ENCODE measurements at places on chromosomes 6 and 20.

DNA sequence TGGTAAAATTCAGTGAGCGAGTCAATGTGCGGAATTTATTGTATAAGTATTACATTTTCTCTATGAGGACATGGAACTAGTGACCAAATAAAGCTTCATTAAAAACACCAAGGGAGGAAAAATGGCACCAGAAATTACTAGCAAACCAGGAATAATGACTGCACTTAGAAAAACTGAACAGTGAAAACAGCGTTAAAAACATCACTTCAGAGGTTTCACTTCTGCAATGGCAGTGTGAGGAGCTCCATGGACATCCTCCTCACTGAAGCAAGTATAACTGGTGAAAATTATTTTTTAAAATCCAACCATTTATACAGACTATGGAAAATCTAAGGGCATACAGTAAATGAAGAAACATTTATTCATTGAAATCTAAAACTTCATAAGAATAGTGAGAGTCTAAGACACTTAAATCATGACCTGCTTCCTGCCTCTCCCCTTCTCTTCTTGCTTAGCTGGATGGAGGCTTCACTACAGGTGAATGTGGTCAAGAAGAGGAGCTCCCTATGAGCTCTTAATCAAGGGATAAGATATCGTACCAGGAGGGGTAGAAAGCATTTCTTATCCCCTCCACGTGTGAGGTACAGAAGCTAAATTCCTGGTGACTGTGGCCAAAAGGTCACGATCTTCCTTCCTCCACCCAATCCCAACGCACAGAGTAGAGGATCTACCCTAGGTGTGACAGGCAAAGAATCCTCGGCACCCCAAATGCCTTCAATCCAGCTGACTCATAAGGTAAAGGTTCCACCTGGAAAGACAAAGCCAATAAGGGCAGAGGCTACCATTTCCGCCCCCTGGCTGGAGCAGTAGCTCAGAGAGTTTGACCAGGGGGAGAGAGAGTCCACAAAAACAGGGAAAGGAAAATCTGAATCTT is 12.3 kb upstream of the ASF1A start:
- no peak for DNase-seq

DNA sequence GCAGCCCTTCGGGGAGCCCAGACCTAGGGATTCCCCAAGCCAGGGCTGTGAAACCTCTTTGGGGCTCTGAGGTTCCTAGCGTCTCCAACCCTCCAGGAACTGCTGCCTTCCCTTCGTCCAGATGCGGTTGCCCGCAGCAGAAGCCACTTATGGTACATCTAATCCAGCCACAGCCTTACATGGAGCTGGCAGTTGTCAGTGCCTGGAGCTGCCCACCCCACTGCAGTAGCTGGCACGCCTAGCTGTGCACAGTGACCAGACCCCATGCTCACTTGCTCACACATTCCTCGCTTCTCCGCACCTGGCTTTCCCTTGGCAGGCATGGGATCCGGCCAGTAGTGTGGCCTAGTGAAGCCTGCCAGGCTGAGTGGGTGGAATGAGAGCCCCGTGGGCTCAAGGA is 547.6 kb downstream of the TBC1D32 start:
- DNase-seq = no peak

DNA sequence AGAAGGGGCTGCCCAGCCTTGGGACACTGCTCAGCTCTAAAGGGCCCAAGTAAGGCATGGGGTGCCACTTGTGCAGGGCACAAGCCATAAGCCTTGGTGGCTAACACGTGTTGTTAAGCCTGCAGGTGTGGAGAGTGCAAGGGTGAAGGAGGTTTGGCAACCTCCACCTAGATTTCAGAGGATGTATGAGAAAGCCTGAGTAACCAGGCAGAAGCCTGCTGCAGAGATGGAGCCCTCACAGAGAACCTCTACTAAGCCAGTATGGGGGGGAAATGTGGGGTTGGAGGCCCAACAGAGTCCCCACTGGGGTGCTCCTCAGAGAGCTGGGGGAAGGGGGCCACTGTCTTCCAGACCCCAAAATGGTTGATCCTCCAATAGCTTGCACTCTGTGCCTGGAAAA is 32.6 kb downstream of the SERINC1 start:
- DNase-seq = no peak

DNA sequence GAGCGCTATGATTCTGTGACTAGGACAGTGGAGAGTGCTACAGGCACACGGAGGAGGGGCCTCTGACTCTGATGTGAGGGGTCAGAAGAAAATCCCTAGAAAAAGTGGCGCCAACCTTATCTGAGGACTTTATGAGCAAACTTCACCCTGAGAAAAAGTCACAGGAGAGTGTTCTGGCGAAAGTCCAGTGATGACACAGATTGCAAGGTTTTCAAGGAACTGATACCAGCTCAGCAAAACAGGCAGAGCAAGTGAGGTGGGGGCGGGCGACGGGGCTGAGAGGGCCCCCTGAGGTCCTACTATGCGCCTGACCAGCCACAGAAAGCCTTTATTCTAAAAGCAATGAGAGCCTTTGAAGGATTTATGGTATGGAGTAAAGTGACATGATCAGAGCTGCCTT is 73.3 kb downstream of the SLC22A23 start:
- no peak for DNase-seq

DNA sequence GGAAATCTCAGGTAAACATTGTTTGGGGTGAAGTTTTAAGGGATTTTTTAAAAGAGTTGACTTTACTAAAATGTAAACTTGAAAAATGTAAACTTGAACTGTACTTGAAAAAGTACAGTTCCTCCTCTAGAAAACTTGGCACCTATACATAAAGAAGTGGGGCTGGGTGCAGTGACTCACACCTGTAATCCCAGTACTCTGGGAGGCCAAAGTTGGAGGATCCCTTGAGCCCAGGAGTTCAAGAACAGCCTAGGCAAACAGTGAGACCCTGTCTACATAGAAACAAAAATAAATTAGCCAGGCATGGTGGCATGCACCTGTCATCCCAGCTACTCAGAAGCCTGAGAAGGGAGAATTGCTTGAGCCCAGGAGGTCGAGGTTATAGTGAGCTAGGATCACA is 7.2 kb downstream of the BTBD9 start:
- no peak for DNase-seq

DNA sequence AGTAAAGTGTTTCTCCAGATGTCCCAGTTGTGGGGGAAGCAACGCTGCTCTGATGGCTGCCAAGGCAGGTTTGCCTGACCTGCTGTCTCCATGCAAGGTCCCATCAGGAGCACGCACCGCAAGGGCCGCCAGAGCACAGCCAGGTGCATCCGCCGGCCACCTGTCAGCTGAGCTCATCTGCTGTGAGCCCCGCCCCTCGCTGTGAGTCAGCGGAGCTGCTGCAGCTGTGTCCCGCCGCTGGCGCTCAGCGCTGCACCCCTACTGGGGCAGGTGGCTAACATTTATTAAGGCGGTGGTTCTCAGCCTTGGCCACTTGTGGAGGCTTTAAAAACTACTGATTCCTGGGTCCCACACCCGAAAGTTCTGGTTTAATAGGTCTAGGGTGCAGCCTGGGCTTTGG is 225.7 kb downstream of the UST start:
- peak; percentile 40 for DNase-seq

DNA sequence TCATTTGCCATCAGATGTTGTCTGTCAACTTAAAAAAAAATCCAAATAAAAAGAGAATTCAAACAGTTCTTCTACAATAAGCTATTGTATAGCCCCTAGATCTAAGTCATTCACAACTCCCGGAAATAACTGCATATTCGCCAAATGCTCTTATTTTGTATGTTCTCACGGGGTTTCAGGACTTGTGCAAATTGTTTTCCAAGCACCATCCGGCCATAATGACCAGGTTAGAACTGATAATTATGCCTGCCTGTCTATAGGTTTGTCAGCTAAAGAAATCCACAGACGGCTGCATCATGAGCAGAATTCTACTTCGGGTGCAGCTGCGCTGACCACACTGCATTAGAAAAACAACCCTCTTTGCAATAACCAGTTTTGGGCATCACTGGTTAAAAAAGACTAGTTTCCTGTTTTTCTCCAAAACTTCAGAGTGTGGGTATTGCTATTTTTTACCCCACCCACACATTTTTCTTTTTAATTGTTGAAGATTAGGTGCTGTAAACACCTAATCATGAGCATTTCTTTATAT is 87.7 kb downstream of the HIVEP2 start:
- no peak for DNase-seq

DNA sequence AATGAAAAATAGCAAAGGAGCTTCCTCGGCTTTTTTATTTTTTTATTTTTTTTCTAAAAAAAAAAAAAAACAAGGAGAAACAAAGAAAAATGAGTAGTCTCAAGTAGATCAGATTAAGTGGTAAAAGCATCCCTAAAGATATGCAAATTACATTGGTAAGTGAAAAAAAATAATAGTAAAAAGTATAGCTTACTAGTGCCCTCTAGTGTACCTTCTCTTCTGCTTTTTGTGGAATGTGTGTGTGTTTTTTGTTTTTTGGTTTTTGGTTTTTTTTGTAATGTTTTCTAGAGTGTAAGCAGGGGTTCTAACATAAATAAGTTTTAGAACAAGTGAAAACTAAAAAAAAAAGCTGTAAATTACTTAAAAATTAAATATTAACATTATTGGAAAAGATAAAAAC is 1062.0 kb downstream of the HACE1 start:
- DNase-seq = no peak

- no peak for DNase-seq
These were observed 7.9 kb upstream of the SDCBP2 start for GRCh38 chr20:1336699-1337367.

GRCh38 chr20:4766631-4767030 is 44.9 kb downstream of the PRND start:
- no peak for DNase-seq

DNA sequence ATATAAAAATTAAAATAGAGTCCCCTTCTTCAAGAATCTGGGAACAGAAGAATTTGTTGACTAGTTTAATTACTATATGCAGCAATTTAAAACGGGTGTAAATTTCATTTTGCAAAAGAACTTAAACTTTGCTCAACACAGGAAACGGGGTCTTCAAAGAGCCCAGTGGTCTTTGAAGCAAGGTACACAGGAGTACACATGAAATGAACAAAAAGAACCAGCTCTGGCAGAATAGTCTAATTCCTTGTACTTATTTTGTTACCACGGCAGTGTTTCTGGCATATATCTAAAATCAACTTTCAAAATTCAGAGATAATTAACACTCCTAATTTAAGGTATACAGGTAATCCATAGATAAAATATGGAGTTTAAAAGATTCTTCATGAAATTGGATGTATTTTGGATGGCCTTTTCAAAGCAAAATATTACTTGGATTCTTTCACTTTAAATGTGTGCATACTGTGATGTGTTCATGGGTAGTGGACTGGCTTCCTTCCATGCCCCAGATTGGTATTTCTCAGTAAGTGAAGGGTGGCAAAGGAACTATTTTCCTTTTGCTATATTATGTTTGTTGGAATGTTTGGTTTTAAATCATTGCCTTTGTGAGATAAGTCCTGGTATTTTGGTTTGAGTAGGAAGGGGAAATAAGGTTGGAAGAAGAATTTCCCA is 96.8 kb upstream of the THEMIS start:
- DNase-seq = no peak

- DNase-seq = peak; percentile 63
These were observed 117.8 kb downstream of the RTN4IP1 start for GRCh38 chr6:106511288-106512047.

GRCh38 chr20:53923566-53924369 is 146.6 kb downstream of the BCAS1 start:
- DNase-seq = no peak

GRCh38 chr6:53282741-53283140 is 66.0 kb downstream of the ELOVL5 start:
- DNase-seq = no peak

DNA sequence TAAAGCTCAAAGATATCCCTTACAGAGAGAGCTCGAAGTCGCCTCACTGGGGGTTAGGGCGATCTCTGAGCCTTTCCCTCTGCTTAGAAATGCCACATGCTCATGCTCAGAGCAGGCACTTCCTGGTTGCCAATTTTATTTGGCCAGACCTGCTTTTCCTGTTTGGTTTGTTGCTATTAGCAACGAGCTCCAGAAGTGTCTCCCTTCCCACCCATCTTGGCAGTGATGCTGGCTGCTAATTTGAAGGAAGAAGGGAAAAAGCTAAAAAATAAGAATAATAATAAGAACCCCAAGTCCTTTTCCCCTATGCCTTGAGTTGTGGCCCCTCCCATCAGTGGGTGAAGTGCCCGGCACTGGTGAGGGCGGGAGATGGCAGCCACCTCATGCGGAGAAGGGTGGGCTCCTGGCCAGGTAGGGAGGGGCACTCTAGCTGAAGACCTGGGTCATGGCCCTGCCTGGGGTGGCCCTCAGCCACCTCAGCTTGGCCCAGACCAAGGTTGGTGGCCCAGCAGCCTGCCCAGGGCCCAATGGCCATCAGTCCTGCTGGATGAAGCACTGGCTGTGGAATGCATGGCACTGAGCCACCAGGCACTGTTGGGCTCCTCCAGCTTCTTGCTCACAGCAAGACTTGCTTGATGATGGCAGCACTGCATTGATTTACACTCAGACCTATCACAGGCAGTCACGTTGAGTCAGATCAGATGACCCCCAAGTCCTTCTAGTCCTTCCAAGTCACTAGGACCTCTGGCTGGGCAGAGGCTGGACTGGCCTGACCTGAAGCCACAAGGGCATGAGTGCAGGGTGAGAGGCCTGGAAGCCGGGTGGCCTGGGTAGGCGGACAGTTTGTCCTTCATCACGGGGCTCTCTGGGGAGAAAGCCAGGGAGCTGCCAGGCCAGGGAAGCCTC is 79.0 kb downstream of the SYNJ2 start:
- no peak for DNase-seq

DNA sequence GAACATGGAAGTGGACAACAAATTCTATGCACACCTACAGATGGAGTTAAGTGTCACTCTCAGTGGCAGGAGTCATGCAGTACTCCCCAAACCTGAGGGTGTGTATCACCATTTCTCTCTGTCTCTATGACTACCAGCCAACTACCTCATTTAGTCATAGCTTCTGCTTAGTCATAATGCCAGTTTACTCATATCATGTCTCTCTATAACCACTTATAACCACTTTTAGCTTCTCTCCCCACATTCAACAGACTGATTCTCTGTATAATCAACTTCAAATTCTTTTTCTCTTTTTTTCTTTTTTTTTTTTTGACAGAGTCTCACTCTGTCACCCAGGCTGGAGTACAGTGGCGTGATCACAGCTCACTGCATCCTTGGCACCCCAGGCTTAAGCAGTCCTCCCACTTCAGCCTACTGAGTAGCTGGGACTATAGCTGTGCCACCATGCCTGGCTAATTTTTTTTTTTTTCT is 13.8 kb upstream of the GTF3C6 start:
- peak; percentile 32 for DNase-seq

DNA sequence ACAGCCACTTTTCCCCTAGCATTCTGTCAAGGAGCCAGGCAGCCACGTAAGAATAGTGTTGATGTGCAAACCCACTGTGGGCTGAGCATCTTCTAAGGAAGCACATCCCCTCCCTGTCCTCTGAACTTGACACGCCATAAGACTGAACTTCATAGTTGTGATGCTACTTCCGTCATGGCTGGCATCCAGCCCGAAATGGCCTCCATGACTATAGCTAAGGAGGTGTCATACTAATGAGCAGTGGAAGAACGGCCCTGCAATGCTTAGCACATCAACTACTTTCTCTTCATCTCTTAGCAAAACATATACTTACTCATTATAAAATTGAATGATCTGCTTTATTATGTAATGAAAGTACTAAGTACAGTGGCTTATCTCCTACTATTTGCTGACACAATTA is 110.2 kb downstream of the GJA10 start:
- no peak for DNase-seq

GRCh38 chr6:23137611-23138010 is 568.2 kb downstream of the HDGFL1 start:
- DNase-seq = no peak

- no peak for DNase-seq
These were observed 81.3 kb upstream of the ASCC3 start for GRCh38 chr6:100962466-100962865.

All from stimulated activated naive CD8-positive, alpha-beta T cell treated with anti-CD3 and anti-CD28 coated beads, Interleukin-15, Interleukin-2, amounts not matched to agents 100 U/mL and 50 U/mL, for 24 hours (primary cell).